ENCODE measurements at places on chromosomes 2 and 18. TPM values are rescaled to one million over a fixed set of nuclear protein-coding genes. Genes with fewer than 3 reads are reported as not detected.

- no peak for DNase-seq
Observed at GRCh38 chr18:24627644-24628315, 167.3 kb downstream of the HRH4 start.

DNA sequence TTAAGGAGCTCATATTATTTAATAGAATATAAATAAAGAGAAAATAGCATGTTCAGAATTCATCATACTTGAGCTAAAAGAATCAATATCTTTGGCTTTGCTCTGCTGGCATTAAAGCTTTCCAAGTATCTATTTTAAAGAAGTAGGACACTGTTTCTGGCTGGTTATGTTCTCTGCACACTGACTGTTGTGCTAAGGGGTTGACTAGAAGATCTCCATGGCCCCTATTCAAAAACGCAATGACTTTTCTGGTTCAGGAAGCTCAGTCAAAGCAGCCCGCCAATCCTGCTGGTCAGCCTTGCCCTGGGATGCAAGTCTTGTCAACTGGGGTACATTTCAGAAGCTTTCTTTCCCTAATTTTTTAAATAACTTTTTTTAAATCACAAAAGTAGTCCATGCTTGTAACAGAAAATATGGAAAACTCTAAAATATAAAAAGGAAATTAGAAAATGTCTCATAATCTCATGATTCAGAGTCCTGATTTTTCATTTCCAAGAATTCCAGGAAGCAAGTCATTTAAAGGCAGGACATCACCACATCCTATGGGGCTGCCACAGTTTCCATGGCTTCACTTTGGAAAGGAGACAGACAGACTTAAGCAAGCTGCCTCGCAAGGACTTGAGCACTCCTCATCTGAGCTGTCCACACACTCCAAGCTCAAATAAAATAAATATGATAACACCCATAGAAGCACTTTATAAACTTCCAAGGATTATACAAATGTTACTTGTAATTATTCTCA, 195.1 kb downstream of the TXNL1 start:
- DNase-seq = no peak

- DNase-seq = no peak
Observed at GRCh38 chr2:144553379-144553778, 33.5 kb upstream of the ZEB2 start.

The CHN1 gene
- polyA plus RNA-seq = 11.9 TPM

GRCh38 chr2:200039724-200040650, 84.6 kb downstream of the MAIP1 start:
- no peak for DNase-seq

GRCh38 chr2:222213049-222213448, 85.7 kb downstream of the PAX3 start:
- no peak for DNase-seq

- no peak for DNase-seq
Observed at GRCh38 chr2:164739966-164740365, 101.7 kb downstream of the COBLL1 start.

DNA sequence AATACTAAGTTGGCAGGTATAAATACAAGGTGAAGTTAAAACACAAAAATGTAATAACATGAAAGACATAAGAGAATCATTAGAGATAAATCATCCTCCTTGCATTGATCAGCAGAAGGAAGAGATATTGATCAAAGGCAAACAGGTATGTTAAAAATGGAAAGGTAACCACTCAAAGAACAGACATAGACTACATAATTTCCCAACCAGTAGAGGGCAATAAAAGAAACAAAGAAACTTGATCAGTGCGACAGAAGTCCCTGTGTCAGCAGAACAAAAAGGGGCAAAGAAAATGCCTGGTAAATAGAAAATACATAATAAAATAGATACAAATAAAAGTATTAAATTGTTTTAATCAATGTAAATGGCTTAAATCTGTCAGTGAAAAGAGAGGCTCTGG, 53.6 kb downstream of the FAM228A start:
- no peak for DNase-seq

GRCh38 chr2:217392930-217393584, 533.2 kb upstream of the TNP1 start:
- no peak for DNase-seq

GRCh38 chr2:64284751-64285150, 140.5 kb upstream of the PELI1 start:
- peak; percentile 28 for DNase-seq

The GATA6 gene
- polyA plus RNA-seq = 48.2 TPM

DNA sequence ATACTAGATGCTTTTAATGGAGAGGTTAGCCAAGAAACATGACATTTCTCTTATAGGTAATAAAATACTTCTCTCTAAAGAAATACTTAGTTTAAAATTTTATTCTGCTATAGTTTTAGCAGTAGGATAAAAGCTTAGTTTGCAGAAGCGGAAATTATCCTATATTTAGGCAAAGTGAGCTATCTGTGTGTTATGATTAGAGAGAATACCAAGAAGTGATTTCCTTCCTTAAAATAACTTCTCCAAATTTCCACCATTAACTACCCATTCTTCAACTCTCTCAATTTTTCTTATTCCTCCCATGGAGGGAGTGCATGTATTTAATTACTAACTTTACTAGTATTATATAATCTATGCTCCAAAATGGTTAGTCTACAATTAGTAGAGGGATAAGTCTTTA, 15.8 kb upstream of the IL1RL1 start:
- DNase-seq = no peak

- DNase-seq = no peak
Observed at GRCh38 chr2:3532941-3533340, 13.6 kb upstream of the ADI1 start.

DNA sequence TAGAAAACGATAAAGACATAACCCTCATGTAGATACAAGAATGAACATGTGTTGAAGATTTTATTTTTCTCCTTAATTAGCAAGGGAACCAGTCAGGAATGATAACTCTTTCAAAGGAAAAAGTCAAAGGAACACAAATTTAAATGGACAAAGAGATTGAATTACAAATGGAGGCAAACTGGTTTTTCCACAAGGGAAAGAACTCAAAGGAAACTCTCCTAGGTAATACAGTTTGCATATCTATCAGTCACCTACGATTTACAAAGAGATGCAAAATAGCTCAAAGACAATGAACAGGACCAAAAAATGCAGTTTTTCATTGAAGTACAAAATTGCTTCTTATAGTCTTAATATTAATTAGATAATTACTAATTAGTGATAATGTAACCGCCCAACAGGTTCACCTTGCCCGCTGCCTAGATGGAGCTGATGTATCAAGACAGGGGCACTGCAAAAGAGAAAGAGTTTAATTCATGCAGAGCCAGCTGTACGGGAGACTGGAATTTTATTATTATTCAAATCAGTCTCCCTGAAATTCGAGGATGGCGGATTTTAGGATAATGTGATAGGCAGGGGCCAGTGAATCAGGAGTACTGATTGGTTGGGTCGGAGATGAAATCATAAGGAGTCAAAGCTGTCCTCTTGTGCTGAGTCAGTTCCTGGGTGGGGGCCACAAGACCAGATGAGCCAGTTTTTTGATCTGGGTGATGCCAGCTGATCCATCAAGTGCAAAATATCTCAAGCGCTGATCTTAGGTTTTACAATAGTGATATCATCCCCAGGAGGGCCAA, 151.0 kb downstream of the TMEM17 start:
- no peak for DNase-seq

DNA sequence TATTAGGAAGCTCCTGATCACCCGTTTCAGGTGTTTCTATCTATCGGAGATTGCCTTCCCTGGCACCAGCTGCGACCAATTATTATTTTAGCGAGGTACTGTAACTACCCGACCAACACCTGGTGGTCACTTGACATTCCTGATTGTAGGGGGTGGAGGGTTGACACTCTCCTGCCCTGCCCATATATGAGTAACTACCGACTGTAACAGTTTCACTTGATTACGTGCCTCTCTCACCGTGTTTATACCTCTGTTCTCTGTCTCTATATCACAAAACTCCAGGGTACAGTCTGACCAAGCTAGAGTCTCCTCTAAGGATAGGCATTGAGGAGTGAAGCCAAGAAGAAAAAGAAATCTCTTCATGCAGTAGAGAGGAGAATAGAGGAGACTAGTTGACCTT, 268.0 kb upstream of the LRATD1 start:
- no peak for DNase-seq

The HAAO gene
- polyA plus RNA-seq = 24.4 TPM

GRCh38 chr2:15866563-15867193, 73.7 kb upstream of the MYCN start:
- DNase-seq = no peak

- DNase-seq = peak; percentile 25
Observed at GRCh38 chr2:240556553-240557100, 1.2 kb downstream of the ANKMY1 start.

The ZBTB7C gene
- 22.6 TPM for polyA plus RNA-seq

Measured in adrenal gland (tissue), 19 donors.